ENCODE measurements at places on chromosomes 2 and 18.

DNA sequence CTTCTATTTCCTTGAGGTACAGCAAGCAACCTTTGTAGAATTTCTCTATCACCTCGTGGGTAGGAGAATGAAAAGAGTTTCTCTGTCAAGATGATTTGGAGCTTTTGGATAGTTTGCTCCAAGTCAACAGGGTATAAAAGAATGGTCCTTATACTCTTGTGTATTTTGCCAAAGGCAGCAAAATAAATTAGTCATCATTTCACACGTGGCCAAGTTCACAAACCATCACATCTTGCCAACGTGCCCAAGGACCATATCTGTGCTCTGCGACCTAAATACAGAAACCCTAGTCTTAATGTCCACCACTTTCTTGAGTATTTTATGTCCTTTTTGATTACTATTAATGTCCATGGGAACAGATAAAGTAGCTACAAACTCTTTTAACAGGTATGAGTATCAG lies 262.9 kb downstream of the AFF3 start:
- DNase-seq: no peak

- no peak for DNase-seq
These were observed 55.9 kb downstream of the COPS8 start for GRCh38 chr2:237141571-237142051.

GRCh38 chr2:154700136-154700535 lies 1.6 kb downstream of the KCNJ3 start:
- DNase-seq: no peak

- no peak for DNase-seq
These were observed 78.6 kb upstream of the MAP3K20 start for GRCh38 chr2:172997031-172997430.

GRCh38 chr2:168434146-168434545 lies 21.9 kb upstream of the CERS6 start:
- DNase-seq: no peak

DNA sequence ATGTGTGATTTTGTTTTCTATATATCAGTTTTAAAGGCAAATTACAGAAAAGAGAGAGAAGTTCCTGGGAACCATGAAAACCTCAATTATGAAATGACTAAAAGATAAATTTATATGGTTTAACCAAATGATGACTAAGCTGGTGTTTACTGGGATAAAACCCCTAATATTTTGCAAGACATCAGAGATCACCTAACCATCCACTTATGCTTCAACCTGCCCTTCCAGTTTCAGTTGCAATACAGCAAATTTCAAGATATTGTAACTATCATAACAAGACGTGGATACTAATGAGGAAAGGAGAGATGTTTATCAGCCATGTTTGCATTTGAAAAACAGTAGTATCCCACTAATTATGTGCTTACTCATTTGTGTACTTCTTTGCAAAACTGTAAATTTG lies 108.2 kb downstream of the GAREM1 start:
- no peak for DNase-seq

- no peak for DNase-seq
These were observed 3.4 kb downstream of the CTLA4 start for GRCh38 chr2:203870941-203871340.

DNA sequence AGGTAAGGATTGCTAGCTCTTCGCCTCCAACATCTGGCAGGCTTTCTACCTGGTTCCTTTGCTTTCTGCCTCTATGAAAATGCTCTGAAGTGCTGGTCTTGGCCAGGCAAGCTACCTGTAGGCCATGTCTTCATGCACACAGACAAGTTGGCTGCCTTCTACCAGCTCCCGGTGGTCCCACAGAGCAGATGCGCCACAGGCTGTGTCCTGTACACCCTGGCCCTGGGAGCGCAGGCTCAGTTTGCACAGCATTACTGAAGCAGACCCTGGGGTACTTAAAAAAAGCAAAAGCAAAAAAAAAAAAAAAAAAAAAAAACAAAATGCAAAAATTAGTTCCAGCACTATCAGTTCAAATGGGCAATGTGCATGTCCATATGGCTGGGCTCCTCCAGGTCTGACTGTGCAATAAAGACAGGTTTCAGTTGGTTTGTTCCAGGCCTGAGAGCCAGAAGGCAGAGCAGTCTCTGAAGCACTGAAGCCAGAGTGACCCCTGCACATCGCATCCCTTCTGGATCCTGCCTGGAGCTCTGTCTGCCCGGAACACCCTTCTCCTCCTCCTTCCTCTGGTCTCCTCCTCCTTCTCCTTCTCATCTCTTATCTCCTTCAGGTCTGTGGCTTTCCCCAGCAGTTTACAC lies 288.0 kb upstream of the REV1 start:
- DNase-seq: no peak

GRCh38 chr2:234291765-234292204 lies 205.1 kb downstream of the ARL4C start:
- no peak for DNase-seq

DNA sequence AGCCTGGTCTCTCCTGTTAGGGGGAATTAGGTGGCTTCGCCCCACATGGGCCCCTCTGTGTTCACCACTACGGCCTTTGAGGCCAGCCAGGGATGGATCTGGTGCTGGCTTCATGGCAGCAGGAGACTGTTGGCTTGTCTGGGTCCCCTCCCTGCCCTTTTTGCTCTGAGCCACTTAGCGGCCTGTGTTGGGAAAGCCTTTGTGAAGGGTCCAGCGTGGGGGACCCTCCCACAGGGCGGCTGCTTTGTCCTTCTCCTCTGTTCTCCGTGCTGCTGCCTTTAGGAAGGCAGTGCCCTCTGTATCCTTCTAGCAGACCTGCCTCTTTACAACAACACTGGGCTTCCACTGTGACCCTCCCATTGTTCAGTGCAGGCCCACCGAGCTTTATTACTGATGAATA lies 118.4 kb downstream of the TSN start:
- DNase-seq: no peak

GRCh38 chr2:204336153-204336744 lies 209.0 kb upstream of the PARD3B start:
- DNase-seq: no peak

- no peak for DNase-seq
These were observed 793.4 kb upstream of the CELF4 start for GRCh38 chr18:38358805-38359657.

DNA sequence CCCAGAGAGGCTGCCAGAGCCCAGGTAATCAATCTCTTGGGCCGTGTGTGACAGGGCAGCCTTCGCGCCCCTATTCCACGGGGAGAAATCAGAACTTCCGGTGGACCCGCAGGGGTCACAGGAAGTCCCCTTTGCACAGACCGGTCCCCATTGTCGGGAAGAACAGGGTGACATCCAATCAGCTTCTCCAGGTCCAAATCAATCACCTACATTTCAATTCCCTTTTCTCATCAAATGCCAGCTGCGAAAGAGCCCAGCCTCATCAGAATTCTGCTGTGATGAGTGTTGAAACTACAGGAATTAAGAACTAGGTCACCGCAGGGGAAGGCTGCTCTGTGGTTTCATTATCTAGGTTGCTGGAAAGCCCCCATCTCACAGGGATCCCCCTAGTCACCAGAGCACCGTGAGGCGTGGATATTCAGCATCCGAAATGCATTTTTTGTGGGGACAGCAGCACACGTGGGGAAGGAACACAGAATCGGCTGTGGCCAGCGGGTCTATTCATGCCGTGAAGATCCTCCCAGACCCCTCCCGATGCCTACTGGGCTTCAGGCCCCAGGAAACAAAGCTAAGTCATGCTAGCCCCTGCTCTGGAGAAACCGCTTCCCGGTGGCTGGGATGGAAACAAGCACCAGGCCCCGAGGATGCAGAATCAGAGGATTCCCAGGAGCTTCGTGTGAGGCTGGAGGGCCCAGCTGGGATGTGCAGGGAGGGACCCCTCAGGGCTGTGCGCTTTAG lies 193.7 kb upstream of the ID2 start:
- no peak for DNase-seq

- DNase-seq: no peak
These were observed 108.5 kb downstream of the CTAGE1 start for GRCh38 chr18:22309191-22309590.

DNA sequence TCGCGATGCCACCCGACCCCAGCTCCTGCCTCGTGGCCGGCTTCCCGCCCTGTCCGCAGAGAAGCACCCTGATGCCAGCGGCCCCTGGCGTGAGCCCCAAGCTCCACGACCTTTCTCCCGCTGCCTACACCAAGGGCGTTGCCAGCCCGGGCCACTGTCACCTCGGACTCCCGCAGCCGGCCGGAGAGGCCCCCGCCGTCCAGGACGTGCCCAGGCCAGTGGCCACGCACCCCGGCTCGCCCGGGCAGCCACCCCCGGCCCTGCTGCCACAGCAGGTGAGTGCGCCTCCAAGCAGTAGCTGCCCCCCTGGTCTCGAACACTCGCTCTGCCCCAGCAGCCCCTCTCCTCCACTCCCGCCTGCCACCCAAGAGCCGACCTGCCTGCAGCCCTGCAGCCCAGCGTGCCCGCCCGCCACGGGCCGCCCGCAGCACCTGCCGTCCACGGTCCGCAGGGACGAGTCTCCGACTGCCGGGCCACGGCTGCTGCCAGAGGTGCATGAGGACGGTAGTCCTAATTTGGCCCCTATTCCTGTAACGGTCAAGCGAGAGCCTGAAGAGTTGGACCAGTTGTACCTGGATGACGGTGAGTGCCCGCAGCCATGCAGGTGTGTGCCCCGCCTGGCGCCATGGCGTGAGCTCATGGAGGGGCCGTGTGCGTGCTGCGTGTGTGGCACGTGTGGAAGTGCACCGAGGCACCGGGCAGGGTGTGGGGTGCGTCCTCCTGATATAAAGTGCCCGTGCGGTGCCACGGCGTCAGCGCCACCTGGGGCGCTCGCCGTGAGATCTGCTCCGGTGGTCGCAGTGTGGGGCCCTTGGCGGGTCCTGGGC lies 90.8 kb downstream of the NFATC1 start:
- no peak for DNase-seq

DNA sequence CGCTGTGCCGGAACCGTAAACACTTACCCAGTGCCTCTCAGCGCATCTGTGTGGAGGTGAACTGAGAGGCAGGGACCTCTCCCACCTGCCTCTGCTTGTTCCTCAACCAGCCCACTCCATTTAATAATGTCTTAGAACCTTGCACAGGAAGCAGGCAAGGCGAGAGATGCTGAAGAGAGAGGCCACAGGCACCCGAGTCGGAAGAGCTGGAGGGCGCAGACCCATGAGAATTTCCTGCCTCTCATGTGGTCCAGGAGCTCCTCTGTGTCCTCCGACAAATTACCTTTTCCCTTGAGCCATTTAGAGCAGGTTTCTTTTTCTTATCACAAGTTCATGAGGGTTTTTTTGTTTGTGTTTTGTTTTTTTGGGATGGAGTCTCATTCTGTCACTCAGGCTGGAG lies 4.9 kb upstream of the RFX8 start:
- DNase-seq: no peak

DNA sequence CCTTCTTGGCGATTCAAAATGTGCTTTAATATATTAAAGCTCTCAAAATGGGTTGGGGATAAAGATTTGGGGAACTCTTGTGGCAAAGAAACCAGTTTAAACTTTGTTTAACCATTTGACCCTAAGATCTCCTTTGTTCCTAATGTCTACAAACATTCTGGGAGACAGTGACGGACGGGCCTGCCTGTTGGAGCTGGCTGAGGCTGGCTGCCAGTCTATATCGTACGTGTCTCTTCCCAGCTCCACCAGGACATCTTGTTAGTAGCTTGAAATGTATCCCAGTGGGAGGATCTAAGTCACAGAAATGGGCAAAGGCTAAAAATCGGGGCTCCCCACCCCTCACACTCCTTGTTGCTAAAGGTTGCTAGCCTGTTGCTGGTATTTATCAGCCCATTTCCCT lies 30.7 kb downstream of the ZNF532 start:
- DNase-seq: no peak

DNA sequence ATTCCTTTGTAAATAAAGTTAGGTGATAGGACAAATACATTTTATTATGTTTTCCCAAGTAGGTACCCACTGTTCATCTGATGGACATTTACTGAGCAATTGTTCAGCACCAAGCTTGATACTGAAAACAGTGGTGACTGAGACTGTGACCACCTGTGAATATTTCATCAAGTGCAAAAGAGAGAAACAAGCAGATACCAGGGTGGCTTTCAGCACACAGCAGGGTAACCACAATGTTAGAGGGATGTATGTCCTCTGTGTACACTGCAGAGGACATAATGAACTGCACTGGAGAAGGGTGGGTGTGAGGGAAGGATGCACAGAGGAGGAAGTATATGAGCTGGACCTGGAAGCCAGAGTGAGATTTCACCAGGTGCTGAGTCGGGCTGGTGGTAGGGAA lies 411.8 kb downstream of the RAD51AP2 start:
- DNase-seq: no peak

DNA sequence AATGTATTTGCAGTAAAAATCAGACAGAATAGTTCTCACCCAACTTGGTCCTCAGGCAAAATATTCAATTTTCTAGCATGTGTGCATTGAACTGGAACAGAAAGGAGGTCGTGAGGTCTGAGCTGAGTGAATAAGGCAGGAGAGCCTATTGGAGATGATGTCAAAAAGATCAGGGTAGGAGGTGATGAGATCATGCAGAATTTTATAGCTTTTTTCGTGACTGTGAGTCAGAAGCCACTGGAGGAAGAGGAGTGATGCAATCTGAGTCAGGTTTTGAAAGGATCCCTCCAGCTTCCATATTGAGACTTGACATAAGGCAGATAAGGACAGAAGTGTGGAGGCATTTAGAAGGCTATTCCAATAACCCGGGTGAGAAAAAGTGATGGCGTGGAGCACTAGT lies 299.5 kb upstream of the SOX11 start:
- no peak for DNase-seq

GRCh38 chr2:8571792-8572499 lies 109.9 kb upstream of the ID2 start:
- DNase-seq: no peak

GRCh38 chr2:38533180-38533579 lies 69.5 kb downstream of the HNRNPLL start:
- no peak for DNase-seq

DNA sequence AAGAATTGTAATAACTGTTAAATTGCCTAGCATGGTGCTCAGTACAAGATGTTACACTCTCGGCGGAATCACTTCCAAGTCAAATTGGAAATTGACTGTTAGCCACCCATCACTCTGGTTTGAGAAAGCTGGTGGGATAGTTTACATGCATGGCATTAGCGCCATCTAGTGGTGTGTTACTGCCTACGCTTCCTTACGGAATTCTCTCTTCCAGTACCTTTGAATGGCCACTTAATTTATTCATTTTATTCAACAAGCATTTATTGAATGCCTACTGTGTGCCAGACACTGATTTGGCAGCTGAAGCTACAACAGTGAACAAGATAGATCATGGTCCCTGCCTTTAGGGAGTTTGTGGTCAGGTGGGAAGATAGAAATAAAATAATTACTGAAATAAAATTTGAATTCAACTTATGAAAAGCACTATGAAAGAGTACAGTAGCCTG lies 171.2 kb downstream of the TMEM247 start:
- DNase-seq: peak; percentile 60

DNA sequence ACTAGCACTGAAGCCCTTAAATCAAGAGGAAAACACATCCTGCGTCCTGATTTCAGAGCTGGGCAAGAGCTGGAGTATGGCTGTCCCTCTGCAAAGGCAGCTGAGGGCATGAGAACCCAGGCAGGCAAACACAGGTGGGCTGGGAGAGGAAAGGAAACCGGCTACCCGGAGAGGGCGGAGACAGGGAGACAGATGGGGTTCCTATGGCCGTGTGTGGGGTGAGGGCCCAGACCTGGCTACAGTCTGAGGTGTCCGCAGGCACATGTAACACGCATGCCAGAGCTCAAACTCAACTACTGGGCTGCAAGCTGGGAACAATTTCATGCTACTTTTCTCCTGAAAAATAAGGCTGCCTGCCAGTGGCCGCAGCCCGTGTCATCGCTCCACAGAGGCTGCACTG lies 2.7 kb downstream of the COPS9 start:
- DNase-seq: no peak
